Left lung (tissue), 14 donors: ENCODE measurements at places on chromosomes 2 and 18. TPM values are rescaled to one million over a fixed set of nuclear protein-coding genes. Genes with fewer than 3 reads are reported as not detected.

The PLCL1 gene
- 3.4 TPM for total RNA-seq

The PRSS56 gene
- not detected for total RNA-seq

The KCNG2 gene
- total RNA-seq, result 1.1 TPM

DNA sequence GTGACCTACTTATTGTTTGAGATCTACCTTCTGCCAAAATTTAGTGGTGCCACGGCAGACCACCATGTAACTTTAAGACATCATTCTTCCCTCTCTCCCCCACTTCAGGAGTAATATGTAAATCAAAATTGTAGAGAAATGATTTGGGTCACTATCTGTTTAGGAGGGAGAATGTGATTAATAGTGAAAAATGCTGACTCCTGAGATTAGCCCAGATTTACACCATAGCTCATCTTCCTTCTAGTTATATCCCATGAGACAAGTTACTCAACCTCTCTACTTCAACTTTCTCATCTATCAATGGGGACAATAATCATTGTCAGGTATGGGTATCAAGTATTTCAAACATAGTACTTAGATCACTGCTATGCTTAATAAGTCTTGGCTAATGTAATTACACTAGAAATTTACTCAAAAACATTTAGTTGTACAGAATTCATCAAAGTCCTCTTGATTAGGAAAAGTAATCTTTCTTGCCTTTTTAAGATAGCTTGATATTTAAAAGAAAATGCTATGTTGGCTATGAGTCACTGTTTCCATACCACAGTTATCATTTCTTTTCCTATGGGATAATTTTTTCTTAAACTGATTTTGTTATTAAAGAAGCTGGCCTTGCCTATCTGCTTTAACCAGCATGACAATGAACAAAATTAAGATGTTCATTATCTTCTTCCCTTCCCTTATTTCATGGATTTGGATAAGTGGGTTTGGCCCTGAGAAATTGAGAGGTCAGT is 1038.9 kb upstream of the ZEB2 start:
- no peak for DNase-seq

DNA sequence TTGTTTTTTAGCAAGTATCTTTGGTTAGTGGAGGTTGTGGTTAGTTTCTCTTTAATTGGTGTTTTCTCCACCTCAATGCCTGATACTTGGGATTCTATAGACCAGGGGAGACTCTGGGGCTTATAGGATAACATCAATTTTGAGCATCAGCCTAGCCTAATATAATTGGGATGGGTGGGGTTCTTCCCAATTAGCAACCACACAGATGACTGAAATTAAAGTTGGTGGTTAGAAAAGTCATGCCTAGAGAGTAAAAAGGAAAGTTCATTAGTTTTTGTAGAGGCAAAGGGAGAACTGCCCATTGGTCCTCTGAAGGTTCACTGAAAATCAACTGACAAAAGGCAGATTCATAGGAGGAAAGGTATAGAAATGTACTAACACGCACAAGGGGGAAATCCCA is 843.3 kb downstream of the TSN start:
- no peak for DNase-seq

DNA sequence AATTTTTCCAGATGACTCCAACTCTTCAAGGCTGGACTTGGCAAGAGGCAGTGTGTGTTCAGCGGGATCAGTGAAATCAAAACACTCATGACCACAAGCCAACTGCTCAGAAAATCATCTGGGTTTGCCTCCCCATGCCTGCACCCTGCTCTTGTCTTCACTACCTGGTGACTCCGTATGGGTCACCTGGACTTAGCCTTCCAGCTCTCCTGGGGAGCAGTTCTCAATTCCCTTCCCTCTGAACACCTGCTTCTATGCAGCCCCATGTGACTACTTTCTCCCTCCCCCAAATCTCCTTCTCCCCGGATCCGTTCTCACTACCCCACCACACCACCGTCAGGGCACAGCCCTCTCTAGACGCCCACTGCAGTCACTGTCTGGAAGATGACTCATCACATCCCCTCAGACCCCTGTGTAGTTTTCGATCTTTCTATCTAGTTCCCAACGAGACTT is 130.2 kb upstream of the ID2 start:
- DNase-seq, result no peak

DNA sequence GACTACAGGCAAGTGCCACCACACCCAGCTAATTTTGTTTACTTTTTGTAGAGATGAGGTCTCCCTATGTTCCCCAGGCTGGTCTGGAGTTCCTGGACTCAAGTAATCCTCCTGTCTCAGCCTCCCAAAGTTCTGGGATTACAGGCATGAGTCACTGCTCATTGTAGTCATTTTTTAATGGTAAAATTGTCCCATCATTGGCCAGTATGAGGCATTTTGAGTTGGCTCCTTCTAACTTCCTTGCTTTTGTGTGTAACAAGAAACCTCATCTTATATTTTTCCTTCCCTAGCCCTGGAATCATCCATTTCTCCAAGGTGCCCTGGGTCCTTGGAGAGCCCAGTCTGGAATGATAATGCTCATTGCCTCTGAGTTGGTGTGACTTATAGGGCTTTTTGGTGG is 148.5 kb downstream of the INHBB start:
- DNase-seq, result no peak

- no peak for DNase-seq
Observed at GRCh38 chr2:64852771-64853241, 136.4 kb upstream of the SLC1A4 start.

DNA sequence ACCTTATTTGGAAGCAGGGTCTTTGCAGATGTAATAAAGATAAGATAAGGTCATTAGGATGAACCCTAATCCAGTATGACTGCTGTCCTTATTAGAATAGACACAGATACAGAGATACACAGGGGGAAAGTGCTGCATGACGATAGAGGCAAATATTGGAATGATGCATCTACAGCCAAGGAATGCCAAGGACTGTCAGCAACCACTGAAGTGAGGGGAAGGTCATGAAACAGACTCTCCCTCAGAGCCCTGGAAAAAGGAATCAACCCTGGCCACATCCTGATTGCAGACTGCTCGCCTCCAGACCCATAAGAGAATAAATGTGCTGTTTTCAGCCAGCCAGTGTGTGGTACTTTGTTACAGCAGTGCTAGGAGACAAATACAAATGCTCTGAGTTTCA is 14.8 kb downstream of the TMEM237 start:
- DNase-seq, result no peak

The C2orf15 gene
- total RNA-seq, result 4.0 TPM

GRCh38 chr2:4455486-4456155 is 752.2 kb downstream of the DCDC2C start:
- no peak for DNase-seq

The DCC gene
- total RNA-seq, result 1.1 TPM

GRCh38 chr2:155708071-155708470 is 624.5 kb downstream of the NR4A2 start:
- DNase-seq, result no peak

DNA sequence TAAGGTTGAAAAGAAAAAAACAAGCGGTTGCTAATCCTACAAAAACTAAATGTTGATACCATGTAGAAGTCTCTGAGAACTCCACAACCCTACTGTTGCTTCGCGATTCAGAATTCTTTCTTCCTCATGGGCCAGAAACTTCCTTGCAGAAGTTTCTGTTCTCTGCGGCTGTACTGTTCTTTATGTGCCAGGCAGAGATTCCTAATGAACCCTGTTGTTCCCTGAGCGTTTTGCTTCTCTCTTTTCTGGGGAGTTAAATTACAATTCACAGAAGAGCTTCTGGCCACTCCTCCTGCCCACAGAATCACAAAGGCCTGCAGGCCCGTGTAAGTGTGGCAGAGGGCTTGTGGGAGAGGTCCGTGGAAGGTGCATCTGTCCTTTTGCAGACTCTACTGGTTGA is 1.8 kb upstream of the THNSL2 start:
- DNase-seq, result no peak

The MARS2 gene
- 7.8 TPM for total RNA-seq
